Suprapubic skin (tissue), 4 donors: ENCODE measurements at places on chromosomes 2 and 18.
A peak's percentile ranks its signal among the peaks of the same experiment; 100 is the strongest.

DNA sequence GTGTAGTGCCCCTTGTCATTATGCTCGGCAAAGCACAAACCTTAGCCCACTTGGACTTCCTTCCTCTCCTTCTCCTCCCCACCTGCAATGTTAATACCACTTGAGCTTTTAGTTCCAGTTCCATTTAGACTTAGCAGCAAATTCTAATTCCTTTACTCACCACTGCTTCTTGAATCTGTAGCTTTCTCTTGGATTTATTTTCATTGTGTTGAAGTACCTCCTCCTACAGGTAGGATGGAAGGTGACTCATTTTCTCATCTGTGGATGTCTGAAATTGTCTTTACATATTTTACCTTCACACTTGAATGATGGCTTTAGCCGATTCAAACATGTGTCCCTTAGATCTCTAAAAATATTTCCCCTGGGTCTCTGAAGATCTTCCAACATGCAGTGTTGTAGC lies 32.8 kb upstream of the BIN1 start:
- DNase-seq: no peak
- H3K4me1 ChIP-seq: peaks cover 15% of the 10 kb centered on the region
- no peaks in the 10 kb centered on the region for H3K36me3 ChIP-seq

DNA sequence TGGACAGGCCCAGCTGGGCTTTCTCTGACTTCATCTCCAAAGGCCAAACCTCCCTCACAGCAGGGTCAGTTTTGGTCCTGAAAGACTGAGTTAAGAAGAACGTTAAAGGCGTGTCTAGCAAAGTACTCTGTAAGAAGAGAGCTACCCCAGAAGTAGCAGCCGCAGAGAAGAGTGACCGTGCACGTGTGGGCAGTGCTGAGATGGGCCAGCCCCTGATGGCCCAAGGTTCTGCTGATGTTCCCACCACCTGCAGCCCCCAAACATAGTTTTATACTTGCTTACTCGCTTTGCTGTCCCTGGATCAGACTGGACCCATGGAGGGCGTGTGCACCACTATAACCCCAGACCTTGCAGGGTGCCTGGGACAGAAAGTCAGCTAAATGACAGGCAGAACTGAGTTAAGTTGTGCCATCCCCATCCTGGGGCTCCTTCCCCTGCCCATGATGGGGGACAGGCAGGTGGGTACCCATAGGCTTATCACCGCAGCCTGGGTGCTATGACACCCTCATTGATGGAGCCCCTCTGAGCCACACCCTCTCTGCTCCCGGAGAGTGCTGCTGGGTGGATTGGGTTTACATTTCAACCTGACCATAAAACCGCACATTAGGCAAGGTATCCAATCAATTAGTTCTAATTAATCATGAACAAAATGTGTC lies 367.3 kb upstream of the HS6ST1 start:
- H3K27ac ChIP-seq: no peak overlapping the region
- no peaks in the 10 kb centered on the region for H3K36me3 ChIP-seq
- H3K27me3 ChIP-seq: peaks cover 3% of the 10 kb centered on the region

- H3K4me1 ChIP-seq: no peaks in the 10 kb centered on the region
- H3K4me3 ChIP-seq: no peak overlapping the region
- no peak for DNase-seq
- H3K36me3 ChIP-seq: no peaks in the 10 kb centered on the region
- H3K27me3 ChIP-seq: no peaks in the 10 kb centered on the region
Measured at GRCh38 chr2:169265591-169265990, 96.7 kb downstream of the LRP2 start.

GRCh38 chr2:210315015-210315788 lies at the start of gene MYL1:
MYL1 (minus strand) TSS chr2:210315174; CDS start chr2:210315042, 132 bp downstream.
- no peak for DNase-seq
- no peak within 1 kb of the TSS for H3K27ac ChIP-seq
- no peaks in the 10 kb centered on the region for H3K27me3 ChIP-seq
- H3K4me3 ChIP-seq: no peak within 1 kb of the TSS

DNA sequence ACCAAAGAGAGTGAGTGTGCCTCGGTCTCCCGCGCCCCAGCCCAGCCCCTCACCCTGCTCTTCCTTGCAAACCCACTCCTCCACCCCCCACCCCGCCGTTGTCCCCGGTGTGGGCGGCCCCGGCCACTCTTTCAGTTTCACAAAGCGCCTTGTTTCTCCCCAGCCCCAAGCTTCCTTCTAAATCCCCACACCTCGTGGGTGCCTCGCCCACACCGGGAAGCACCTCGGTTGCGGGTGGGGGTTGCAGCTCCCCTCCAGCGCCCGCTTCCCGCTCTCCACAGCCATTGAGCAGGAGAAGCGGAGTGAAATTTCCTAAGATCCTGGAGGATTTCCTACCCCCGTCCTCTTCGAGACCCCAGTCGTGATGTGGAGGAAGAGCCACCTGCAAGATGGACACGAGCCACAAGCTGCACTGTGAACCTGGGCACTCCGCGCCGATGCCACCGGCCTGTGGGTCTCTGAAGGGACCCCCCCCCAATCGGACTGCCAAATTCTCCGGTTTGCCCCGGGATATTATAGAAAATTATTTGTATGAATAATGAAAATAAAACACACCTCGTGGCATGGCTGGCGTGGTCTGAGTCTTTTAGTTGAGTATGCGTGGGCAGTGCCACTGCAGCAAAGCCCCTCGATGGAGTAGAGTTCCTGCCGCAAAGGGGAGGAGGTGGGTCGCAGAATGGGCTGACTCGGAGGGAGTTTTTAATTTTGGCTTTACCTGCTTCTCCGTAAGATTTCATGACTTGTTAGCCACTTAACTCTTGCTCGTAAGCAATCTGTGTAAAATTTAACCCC lies 848 bp downstream of the TMSB10 start:
- peak overlapping the region; percentile 95 for H3K4me3 ChIP-seq
- peak overlapping the region; percentile 97 for H3K27ac ChIP-seq
- H3K36me3 ChIP-seq: no peaks in the 10 kb centered on the region
- no peak for DNase-seq

DNA sequence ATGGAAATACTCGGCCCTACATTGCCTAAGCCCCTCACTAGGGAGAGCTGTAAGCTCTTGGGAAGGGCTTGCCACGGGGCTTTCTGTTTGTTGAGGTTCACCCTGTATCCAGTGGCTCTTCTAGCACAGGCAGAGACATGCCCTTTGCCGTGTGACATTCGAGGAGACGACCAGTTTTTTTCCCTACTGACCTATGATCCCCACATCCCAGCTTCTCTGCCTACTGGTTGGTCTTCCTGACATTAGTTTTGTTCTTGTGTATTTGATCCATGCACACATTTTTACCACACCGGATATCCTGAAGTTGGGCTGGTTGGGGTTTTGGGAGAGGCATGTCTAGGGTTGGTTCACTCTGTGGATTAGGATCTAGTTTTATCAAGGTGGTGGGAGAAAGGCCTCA lies 69.3 kb downstream of the NPAS2 start:
- H3K4me3 ChIP-seq: no peak overlapping the region
- no peaks in the 10 kb centered on the region for H3K36me3 ChIP-seq
- peaks cover 34% of the 10 kb centered on the region for H3K4me1 ChIP-seq
- H3K27ac ChIP-seq: peak overlapping the region; percentile 57

DNA sequence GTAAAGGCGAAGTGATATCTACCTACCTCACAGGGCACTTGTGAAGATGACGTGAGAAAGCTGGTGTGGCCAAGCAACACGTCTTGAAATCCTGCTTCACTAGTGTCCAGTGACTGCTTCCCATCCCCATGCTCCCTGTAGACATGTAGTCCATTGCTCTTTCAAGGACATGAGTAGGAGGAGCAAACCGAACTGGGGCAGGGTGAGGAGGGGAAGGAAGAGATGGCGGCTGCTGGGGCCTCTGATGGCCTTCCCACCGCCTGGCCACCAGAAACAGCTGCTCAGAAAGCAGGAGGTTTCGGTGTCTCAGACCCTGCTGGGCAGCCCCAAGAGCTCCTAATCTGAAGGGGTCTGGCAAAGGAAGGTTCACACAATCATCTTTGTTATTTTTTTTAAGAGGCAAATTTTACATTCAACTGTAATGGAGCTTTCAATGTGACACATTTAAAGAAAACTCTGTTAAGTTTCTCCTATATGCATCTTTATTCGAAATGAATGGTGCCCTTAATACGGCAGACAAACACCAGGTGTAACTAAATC lies 14.7 kb downstream of the CPLX4 start:
- H3K4me3 ChIP-seq: no peak overlapping the region
- H3K36me3 ChIP-seq: no peaks in the 10 kb centered on the region
- DNase-seq: no peak
- peaks cover 8% of the 10 kb centered on the region for H3K4me1 ChIP-seq
- H3K27me3 ChIP-seq: peaks cover 23% of the 10 kb centered on the region
- H3K27ac ChIP-seq: no peak overlapping the region

GRCh38 chr18:2606335-2606734 lies 35.0 kb downstream of the NDC80 start:
- no peaks in the 10 kb centered on the region for H3K27me3 ChIP-seq
- H3K36me3 ChIP-seq: no peaks in the 10 kb centered on the region
- H3K4me3 ChIP-seq: no peak overlapping the region
- no peaks in the 10 kb centered on the region for H3K4me1 ChIP-seq
- DNase-seq: no peak

- DNase-seq: no peak
- peaks cover 18% of the 10 kb centered on the region for H3K4me1 ChIP-seq
- no peak overlapping the region for H3K4me3 ChIP-seq
- peaks cover 14% of the 10 kb centered on the region for H3K27me3 ChIP-seq
- H3K27ac ChIP-seq: no peak overlapping the region
Measured at GRCh38 chr2:215431290-215431689, 4.6 kb downstream of the FN1 start.

GRCh38 chr2:80365762-80366161 lies 61.2 kb upstream of the LRRTM1 start:
- DNase-seq: no peak
- H3K27ac ChIP-seq: no peak overlapping the region
- no peaks in the 10 kb centered on the region for H3K4me1 ChIP-seq
